ENCODE measurements at places on chromosomes 6 and 20. TPM values are rescaled to one million over a fixed set of nuclear protein-coding genes. Genes with fewer than 3 reads are reported as not detected.

Gene IL17A
- total RNA-seq = not detected

Gene MEP1A
- not detected for total RNA-seq

Gene EIF6
- 63.2 TPM for total RNA-seq

Gene CALHM5
- total RNA-seq = 2.5 TPM

Gene NRN1
- total RNA-seq = 41.4 TPM

Gene OPRM1
- not detected for total RNA-seq

Data from subcutaneous adipose tissue (tissue), 4 donors.